ENCODE measurements at places on chromosomes 1 and 21. TPM values are rescaled to one million over a fixed set of nuclear protein-coding genes. Genes with fewer than 3 reads are reported as not detected.

DNA sequence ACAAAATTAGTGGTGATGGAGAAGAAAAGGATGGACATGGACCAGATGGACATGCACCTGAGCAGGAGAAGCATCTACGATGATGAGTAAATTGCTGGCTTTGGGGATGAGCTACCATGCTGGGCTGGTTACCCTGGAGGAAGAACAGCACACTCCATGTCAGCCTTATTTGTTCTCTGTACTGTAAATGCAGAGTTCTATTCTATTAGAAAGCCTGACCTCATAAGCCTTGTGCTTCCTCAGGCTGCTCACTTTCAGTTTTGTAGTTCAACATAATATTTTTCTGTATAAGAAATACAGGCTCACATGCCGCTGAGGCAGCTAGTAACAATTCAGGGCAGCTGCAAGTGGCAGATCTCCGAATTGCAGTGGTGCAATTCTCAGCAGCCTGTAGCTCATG lies 249.6 kb downstream of the PLA2G4A start:
- no peak for DNase-seq

DNA sequence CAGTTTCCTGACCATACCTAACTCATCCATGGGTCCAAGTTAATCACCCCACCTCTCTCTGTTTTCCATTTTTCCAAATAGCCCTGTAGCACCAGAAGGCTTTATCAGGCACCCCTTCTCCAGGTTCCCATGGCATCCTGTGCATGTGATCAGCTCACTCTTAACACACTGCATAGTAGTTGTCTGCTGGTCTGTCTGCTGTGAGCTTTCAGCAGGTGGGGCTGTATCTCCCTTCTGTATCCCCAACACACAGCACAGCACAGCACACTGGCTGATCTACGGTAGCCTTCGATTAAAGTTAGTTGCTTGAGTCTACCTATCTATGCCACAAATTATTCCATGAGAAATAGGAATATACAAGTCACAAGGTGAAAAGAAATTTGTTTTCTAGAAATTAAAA lies 54.3 kb upstream of the C1orf198 start:
- peak; percentile 20 for DNase-seq

- DNase-seq: no peak
Observed at GRCh38 chr1:37473431-37474045, 842 bp upstream of the ZC3H12A start.

GRCh38 chr1:167114725-167115124 lies 20.9 kb downstream of the STYXL2 start:
- no peak for DNase-seq

DNA sequence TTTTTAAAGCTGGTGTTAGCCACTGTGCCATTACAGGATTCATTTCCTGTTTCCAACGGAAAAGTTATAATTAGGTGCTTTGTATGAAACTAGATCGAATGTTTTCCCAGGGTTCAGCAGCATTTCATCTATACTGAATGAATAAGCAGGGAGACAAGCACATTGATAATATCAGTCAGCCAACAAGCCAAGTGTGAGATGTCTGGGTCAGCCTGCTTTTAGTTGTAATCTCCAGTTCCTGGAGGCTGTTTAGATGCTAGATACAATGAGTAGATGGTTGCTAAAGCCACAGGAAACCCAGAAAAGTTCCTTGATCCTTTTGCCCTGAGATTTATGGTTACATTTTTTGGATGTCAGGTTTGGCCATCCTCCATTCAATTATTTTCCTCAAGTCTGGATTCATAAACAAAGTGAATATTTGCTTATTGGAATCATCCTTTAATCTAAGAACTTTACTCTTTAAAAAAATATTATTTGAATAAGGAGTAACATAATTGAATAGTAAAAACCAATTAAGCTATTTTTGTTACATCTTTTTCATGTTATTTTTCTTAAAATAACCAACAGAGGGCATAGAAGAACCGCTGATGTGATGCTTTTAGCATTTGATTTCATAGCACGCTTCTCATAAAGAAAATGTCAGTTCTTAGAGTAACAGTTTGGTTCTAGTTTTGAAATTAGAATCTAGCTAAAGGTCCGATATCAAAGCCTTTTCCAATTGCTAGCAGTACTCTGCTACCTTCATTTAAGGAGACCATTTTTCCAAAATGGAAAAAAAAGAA lies 76.6 kb downstream of the HSPA13 start:
- peak; percentile 38 for DNase-seq

DNA sequence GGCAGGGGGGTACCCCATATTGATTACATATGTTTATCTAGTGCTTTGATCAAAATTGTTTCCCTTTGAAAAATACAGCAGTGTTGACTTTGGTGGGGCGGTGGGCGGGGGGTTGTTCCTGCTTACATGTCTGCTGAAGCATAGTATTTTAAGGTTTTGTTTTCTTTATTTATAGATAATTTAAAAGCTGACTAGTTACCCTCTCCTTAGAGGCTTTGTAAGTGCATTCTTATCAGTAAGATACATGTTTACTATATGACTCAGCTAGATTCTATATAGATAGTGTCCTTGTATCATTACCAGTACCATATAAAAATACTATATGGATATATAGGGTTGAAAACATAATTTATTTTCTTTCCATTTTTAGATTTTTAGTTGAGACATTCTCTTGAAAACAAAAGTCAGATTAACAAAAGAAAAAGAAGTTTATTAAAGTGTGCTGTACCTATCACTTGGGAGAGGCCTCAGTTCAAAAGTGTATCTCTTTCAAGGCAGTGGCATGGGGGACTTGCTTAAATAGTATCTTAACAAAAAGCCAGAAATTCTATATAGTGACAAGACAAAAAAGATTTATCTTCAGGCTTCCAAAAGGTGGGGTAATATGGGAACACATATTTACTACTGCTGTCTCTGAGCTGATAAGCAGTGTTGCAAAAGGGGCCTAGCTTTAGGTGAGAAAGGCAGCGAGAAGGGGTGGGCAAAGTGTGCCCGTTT lies 79.0 kb downstream of the HS2ST1 start:
- DNase-seq: peak; percentile 1

DNA sequence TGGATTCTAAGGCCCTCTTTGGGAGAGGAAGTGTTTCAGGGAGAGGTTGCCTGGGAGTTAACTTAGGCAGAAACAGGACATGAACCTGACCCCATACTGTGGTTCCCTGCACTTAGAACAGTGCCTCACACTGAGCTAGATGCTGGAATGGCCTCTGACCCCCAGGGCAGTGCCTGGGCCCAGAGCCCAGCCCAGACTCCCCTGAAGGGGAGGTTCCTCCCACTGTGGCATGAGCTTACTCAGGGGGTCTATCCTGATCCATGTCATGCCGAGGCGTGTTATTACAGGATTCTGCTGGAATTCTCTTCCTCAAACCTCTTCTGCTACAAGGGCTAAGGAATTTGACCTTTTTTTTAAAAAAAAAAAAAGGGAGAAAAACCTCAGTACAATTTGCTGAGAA lies 72.2 kb downstream of the MRPL37 start:
- no peak for DNase-seq

DNA sequence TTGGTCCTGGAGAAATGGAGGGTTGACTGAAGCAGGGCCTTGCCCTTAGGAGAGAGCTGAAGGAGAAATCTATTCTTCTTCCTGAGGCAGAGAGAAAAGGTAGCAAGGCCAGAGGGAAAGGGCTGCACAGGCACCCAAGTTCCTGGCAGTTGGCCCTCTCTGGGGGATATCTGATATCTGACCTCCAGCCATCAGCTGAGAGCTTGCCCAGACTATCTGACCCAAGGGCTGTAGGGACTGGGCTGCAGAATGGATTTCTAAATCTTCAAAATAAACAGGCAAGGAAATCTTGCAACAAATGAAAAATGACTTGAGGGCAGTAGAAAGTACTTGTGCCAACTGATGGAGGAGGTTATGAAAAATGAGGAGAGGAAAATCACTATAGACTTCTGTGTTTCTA lies 498 bp upstream of the CLCA2 start:
- DNase-seq: no peak

DNA sequence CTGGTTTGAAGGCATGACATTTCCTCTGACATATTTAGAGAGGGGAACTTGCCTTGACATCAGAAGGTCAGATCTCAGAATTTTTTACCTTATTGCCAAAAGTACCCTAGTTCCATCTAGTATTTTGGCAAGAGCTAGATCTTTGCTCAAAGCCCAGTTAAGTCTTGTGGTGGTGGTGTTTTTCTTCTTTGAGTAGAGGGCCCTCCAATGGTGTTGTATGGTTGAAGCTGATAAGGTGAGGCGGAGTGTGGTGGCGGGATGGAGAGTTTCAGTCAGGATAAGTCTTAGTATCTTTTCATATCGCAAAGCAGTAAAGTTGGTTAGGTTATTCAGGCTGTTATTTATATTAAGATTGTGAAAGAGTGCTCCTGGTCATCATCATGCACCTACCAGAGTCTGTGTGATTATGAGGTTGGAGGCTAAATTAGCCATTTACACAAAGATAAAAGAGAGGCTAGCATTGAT lies 20.1 kb upstream of the MACF1 start:
- DNase-seq: no peak

GRCh38 chr1:218880484-218881060 lies 293.1 kb upstream of the LYPLAL1 start:
- no peak for DNase-seq

ADORA3 gene
- total RNA-seq: not detected

FAM72A gene
- total RNA-seq: 3.9 TPM

ARPC5 gene
- 64.6 TPM for total RNA-seq

ZBTB40 gene
- 8.1 TPM for total RNA-seq

CYYR1 gene
- 8.7 TPM for total RNA-seq

ARHGAP29 gene
- 171 TPM for total RNA-seq

Measured in dermis microvascular lymphatic vessel endothelial cell (primary cell).